Fibroblast of skin of right biceps (primary cell): ENCODE measurements at places on chromosomes 11 and 22.
A peak's percentile ranks its signal among the peaks of the same experiment; 100 is the strongest.

DNA sequence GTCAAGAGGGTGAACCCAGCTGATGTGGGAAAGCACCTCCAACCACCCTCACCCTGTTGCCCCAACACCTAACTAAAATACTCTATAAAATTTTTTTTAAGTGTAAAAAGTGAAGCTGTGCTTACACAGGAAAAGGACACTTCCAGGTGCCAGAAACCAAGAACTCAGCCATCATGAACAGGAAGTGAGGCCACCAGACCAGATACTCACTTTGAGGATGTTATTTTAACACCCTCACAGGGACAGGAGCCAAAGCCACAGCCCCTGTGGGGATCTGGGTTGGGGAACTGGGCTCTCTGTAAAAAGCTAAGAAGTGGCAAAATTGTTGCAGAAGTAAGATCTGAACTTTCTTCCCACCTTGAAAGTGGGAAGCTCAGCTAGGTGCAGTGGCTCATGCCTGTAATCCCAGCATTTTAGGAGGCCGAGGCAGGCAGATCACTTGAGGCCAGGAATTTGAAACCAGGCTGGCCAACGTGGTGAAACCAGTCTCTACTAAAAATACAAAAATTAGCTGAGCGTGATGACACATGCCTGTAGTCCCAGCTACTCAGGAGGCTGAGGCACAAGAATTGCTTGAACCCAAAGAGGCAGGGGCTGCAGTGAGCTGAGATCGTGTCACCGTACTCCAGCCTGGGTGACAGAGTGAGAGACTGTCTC, 3.8 kb downstream of the RSPH14 start:
- DNase-seq: peak; percentile 38

- peak; percentile 7 for DNase-seq
These were observed 465 bp downstream of the MAPK1 start for GRCh38 chr22:21866833-21867527.

DNA sequence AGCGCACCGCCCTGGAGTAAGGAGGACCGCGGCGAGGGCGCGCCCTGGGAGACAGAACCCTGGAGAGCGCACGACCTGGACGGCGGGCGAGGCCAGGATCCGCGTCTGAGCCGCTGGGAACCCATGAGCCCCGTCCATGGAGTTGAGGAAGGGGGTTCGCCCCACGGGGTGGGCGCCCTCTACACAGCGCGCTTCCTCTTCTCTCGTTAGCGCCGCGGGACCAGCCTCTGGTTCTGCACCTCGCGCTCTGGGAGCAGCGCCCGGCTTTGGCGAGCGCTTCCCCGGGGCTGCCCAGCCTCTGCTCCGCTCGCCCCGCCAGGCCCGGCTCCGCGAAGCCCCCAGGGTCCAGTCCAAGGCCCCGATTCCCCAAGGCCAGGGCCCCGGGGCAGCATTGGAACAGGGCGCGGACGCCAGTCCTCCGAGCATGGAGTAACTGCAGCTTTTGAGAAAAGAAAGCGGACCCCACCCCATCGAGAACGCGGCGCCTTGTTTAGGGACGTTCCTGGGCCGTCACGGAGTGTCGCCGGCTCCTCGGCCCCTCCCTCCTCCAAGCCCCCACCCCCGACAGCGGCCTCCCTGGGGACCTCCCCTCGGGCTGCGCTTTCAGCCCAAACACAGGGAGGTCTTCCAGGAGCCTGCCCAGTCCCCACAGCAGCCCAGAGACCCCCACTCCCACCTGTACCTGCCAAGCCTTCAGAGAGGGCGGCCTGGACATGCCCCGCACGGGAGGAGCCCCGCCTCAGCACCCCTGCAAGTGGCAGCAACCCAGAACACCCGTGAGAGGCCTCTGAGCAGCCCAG, 56.2 kb downstream of the BRD1 start:
- DNase-seq: no peak

DNA sequence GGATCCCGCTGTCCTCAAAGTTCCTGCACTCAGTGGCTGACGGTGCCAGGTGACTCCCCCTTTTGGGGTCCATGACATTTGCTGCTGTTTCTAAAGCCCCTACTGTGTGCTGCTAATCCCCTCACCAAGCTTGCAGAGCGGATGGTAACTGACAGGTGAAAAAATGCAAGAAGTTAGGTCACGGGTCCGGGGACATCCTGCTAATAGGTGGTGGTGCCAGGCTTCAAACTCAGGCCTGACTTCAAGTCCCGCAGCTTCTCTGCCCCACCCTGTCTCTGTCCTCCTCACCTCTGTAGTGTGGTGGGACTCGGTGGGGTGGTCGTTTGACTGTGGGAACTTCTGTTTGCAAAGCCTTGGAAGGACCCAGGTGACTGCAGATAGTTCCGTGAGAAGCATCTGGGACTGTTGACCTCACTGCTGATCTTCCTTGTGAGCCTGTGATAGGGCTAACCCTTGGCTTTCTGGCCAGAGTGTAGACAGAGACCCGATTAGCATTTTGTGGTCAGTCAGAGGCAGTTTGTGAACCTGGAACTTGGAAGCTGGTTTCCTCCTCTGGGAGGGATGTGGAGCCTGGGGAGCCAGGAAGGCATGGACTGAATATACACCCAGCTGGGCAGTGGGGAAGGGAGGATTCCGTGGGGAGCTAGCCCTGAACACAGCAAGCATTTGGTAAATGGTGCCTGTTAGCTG, 115.4 kb upstream of the OR4B1 start:
- DNase-seq: no peak

DNA sequence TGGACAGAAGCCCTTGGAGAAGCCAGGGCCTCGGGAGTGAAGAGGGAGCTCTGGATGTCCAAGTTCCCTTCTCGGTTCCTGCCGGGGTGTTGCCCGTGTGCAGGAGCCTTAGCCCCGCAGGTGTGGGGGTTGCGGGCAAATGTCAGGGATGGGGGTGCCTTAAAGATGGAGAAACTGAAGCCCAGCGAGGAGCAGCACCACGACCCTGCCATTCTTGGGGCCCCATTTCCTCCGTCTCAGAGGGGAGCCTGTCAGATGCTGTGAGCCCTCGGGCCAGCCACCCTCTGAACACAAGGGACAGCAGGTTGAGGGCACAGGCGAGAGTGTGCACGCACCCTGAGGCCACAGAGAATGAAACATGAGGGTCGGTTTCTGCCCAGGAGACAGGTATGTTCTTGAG, 6.3 kb downstream of the OSBPL5 start:
- DNase-seq: no peak

GRCh38 chr22:40855979-40856512, 393 bp downstream of the ST13 start:
- peak; percentile 7 for DNase-seq

DNA sequence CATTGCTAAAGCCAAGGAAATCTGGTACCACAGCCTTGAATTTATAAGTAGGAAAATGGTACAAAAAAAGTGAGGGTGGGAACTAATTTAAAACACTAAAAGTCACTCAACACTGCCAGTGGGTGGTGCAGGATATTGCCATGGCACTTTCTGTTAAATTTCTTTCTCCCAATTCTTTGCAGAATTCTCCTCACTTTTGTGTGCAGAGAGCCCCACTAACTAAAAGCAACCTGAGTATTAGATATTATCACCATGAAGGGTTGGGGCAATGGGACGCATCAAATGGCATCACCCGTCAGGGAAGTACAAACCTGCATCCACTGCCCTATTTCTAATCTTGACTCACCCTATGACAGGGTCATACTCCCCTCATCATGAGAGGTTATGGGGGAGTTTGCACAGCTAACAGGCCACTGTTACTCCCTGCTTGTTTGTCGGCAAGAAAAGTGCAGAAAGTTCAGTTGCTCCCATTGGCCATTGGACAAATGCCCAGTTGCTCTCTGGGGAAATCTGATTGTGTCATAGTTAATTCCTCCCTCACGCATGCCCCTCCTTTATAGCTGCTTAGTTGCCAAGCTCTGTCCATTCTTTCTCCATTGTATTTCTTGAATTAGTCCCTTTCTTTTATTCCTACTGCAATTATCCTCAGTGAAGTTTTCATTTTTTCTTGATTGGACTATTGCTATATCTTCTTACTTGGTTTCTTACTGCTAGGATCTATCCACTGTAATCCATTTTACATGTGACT, 93.8 kb upstream of the BLID start:
- peak; percentile 86 for DNase-seq

DNA sequence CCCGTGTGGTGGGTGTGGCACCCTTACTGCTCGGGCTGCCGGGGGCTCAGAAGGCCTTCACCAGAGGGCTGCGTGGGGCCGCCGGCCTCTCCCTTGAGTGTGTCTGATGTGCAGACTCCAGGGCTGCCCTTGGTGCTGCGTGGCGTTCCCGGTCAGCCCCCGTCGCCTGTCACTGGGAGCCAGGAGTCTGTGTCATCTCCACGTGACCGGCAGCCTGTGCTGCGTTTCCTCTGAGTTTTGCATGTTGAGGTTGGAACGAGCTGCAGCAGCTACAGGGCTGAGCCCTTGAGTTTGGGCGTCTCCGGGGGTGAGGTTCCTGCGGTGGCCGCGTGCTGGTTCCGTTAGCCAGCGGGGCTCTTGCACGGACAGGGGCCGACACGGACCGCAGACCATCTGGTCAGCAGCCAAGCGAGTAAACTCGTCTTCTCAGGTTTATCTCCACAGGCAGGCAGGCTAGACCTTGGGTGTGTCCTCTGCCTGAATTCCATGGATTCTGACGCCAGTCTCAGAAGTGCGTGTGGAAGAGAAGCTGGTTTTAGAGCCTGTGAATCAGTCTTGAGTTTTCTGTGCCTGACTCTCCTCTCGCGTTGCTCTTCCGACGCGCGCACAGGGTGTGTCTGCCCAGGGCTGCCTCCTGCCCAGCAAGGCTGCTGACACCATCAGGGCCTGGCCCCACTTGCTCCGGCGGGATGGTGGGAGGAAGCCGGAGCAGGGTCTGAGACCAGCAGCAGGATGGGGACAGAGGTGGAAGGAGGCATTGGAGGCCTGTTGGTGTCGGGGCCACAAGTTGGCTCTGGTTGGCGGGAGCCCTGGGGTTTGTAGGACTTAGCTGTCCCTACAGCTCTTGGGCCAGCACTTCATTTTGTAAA, 10.5 kb downstream of the PTDSS2 start:
- DNase-seq: no peak

DNA sequence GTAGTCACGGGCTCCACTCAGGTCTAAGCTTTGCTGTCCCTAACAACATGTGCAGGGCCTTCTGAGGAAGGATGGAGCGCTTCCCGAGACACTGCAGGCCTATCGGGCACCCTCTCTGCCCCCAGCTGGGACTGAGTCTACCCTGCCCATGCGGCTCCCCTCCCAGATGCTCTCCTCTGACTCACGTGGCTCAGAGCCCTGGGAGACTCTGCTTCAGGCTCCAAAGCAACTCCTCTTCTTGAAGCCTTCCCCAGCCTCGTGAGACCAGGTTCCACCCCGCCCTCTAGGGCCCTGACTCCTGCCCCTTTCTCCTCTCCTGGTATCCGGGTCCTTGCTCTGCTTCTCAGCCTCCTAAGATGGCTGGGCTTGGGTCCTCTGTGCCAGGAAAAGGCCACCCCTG, 28.4 kb upstream of the ARFGAP3 start:
- no peak for DNase-seq

DNA sequence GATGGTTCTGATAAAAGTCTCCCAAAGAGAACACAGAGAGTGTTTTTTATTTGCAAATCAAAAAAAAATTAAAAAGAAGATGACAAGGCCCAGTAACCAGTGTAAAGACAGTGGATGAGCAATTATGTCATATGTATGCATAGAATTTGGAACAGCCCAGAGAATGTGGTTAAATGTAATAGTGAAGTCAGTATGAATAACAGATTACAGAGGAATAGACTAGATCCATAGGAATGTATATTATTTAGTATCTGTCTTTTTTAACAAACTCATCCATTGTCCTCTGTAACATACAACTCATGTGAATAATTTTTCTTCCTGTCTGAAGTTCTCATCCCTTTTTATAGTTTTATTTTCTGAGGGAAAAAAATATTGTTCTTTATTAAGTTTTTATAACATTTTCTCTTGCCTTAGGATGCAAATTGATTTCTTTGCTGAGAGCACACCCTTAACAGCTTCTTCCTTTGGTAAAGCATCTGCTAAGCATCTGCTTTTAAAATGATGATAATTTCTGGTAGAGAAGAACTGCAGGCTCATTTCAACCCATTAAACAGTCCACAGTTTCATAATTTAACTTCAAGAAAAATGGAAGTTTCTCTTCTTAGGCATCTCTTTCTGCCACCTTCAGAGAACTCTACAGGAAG, 266.5 kb upstream of the MTNR1B start:
- peak; percentile 91 for DNase-seq

DNA sequence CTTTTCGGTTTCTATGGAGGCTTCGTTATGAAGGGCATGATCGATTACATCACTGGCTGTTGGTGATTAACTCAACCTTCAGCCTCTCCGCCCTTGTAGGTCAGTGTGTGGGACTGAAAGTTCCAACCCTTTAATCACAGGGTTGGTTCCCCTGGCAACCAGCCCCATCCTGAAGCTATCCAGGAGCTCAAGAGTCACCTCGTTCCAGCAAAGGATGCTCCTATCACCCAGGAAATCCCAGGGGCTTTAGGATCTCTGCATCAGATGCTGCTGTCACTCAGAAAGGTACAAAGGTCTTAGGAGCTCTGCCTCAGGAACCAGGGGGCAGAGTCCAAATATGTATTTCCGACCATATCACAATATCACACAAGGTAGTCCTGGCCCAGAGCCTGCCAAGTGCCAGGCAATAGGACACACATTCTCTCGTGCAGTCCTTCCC, 123.5 kb upstream of the PARVA start:
- no peak for DNase-seq

- peak; percentile 14 for DNase-seq
These were observed 92.8 kb downstream of the USP35 start for GRCh38 chr11:78281511-78281910.

GRCh38 chr11:15195454-15196200, 80.9 kb downstream of the INSC start:
- DNase-seq: no peak

- DNase-seq: peak; percentile 56
These were observed 40.4 kb upstream of the ADORA2A start for GRCh38 chr22:24386937-24387471.

DNA sequence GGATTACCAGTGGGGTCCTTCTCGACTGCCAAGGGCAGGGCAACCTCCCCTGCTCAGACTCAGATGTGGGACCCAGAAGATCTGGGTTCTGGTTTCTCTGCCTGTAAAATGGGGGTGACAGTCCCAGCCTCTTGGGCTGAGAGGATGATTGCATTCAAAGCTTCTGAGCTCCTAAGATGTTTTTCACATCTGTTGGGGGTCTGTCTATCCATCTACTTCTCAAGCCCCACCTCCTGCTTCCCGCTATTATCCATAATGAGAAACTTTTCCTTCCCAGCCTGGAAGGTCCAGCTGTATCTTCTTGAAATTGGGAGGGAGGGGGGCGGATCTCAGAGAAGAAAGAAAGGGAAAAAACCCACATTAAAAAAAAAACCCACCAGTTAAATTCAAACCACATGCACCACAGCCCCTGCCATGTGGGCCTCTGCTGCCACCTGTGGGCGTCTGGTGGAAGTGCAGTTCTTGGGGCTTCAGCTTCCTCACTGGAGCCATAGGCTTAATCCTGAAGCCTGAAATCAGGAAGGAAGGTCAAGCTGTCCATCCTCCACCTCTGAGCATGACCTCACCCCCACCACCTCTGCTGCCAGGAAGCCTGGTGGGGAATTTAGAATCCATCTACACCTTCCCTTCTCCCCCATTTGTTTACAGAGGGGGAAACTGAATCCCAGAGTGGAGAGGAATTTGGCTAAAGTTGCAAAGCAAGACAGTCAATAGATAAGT, 27.3 kb downstream of the ARHGEF17 start:
- peak; percentile 85 for DNase-seq
